ENCODE measurements at places on chromosomes 7 and 10. TPM values are rescaled to one million over a fixed set of nuclear protein-coding genes. Genes with fewer than 3 reads are reported as not detected.
A peak's percentile ranks its signal among the peaks of the same experiment; 100 is the strongest.

Gene PAX2
- not detected for total RNA-seq

Gene SYCE1
- 0.08 TPM for total RNA-seq

Gene FAS
- 3.8 TPM for total RNA-seq

- DNase-seq = no peak
Measured at GRCh38 chr10:26274391-26274790, 57.8 kb downstream of the GAD2 start.

DNA sequence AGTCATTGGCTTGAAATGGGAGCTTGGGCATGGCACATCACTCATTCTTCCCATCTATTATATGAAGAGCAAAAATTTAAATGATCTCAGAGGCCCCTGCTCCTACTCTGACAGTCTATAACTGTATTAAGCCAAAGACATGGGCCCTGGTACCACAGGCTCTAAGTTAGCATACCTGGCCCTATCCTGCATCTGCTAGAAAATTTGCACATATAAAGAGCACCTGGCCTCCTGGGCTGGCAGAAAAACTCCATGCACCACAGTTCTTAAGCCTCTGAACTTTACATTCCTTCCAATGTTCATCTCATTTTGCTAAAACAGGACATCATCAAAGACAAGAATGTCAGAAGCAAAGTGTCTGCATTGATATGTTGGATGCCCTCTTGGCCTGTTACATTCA, 29.6 kb upstream of the ANK3 start:
- no peak for DNase-seq

Gene SPDYE6
- total RNA-seq = not detected

Gene ETV1
- 25.7 TPM for total RNA-seq

GRCh38 chr10:58937423-58937822, 239.0 kb upstream of the PHYHIPL start:
- peak; percentile 40 for DNase-seq

- no peak for DNase-seq
Measured at GRCh38 chr10:101766306-101766705, 9.6 kb downstream of the FGF8 start.

- DNase-seq = no peak
Measured at GRCh38 chr10:60849217-60849616, 70.9 kb downstream of the CDK1 start.

Data from Right ventricle myocardium superior (tissue), 1 donor.